ENCODE measurements at places on chromosomes 12 and 14. TPM values are rescaled to one million over a fixed set of nuclear protein-coding genes. Genes with fewer than 3 reads are reported as not detected.
A peak's percentile ranks its signal among the peaks of the same experiment; 100 is the strongest.

GRCh38 chr14:75723716-75724115 is 62.7 kb downstream of the TTLL5 start:
- no peak for DNase-seq

DNA sequence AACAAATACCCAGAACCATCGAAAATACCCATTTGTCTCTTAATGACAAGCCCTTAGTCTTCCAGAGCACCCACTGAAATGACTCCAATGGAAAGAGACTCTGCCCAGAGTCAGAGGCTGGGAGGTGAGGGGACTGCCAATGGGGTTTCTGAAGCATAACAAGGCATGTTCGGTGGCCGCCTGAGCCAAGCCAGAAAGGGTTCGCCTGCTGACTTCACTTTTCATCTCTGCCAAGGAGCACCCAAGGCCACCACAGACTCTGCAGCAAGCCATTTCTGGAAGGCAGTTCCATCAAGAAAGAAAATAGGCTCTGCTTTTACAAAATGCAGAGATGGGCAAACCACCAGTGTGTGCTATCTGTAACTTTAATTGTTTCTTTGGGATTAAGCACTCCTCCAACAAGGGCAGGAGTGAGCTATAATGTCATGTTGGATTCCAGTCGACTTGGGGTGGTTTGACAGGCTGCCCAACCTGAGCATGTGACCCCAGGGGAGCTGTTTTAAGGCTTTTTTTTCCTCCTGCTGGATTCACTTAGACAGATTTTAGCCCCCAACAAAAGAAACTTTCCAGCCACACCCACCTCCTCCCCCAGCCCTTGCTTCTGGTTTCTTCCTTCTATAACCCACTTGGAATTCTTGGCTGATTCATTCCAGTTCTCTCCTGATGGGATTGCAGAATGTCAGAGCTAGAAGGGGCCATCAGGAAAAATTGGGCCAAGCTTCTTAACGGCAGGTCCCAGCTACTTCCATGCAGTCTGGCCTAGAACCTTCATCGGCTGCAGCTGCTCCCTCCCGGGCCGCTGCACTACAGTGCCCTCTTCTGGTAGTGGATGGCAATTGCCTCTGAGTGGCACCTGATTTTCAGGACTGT is 24.1 kb downstream of the CKAP4 start:
- DNase-seq = peak; percentile 70

DNA sequence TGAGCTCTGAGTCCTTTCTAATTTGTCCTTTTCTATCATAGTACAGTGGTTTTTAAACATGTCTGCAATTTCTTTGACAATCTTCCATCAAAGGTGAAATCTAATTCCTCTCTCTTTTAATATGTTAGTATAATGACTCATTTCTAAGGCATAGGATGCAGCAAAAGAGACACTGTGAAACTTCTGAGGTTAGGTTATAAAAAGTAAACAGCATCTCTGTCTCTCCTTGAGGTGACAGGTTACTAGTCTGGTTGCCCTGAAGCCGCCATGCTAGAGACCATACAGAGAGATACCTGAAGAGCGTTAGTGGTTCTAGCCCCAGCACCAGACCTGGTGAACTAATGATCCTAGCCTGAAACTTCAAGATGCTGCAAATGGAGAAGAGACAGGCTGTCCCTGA is 114.3 kb downstream of the PPM1A start:
- no peak for DNase-seq

GRCh38 chr12:105765053-105766014 is 373.4 kb downstream of the NUAK1 start:
- DNase-seq = no peak

DNA sequence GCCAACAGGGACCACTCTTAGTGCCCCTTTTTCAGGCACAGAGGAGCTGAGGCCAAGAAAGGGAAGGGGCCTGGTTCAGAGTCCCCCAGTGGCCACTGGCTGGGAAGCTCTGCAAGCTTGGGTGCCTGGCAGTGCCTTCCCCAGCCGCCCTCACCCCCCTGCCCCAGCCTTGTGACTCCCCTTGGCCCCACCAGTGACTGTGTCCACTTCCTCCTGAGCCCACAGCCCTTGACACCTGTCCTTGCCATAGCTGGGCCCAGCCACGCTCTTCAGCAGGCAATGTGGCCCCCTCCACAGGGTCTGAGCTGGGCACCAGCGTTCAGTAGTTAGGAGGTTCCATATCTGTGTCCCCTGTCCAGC is 19.0 kb upstream of the C14orf180 start:
- DNase-seq = no peak

- no peak for DNase-seq
Measured at GRCh38 chr12:47231456-47231855, 151.7 kb upstream of the AMIGO2 start.

GRCh38 chr12:14066021-14066420 is 84.6 kb upstream of the GRIN2B start:
- DNase-seq = no peak

- no peak for DNase-seq
Measured at GRCh38 chr12:78316136-78316535, 485.4 kb downstream of the NAV3 start.

GRCh38 chr12:32125455-32126084 is 18.9 kb downstream of the BICD1 start:
- no peak for DNase-seq

DNA sequence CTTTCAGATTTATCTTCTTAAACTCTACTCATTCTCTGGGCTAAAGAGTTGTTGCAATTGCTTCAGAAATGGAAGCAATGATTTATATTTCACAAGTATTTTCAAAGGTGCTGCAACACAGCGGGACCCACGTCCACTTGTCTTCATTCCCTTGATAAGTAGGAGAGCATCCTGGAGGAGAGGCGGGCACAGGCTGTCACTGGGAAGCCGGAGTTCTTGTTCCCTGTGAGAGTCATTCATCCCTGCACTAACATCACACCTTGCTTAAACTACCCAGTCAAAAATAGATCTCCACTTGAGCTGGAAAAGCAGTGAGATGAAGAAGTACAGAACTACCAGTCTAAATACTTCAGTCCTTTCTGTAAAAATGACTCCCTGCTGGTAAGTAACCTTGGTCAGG is 160.5 kb upstream of the RASSF8 start:
- DNase-seq = no peak

GRCh38 chr14:25607192-25607591 is 557.2 kb upstream of the STXBP6 start:
- DNase-seq = no peak

- DNase-seq = no peak
Measured at GRCh38 chr14:35438910-35439713, 34.6 kb upstream of the NFKBIA start.

GRCh38 chr14:84228702-84229101 is 1301.2 kb upstream of the FLRT2 start:
- no peak for DNase-seq

DNA sequence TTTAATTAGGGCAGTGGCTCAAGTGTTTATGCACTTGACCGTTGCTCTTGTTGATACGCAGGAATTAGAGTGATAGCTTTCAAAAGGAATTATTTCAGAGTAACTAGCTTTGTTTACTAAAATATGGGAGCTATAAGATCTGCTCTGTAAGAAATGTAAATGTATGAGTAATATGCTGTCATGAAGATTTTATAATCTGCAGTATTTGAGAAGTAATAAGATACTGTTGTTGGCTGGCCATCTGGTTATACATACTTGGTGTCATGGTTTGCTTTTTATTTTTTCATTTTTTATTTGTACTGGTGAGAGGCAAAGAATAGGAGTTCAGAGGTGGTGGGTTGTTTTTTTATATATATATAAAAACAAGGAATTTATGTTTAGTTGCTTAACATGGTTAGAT is 58.5 kb downstream of the PLXNC1 start:
- no peak for DNase-seq

- no peak for DNase-seq
Measured at GRCh38 chr14:94677747-94678146, 65.6 kb downstream of the SERPINA3 start.

DNA sequence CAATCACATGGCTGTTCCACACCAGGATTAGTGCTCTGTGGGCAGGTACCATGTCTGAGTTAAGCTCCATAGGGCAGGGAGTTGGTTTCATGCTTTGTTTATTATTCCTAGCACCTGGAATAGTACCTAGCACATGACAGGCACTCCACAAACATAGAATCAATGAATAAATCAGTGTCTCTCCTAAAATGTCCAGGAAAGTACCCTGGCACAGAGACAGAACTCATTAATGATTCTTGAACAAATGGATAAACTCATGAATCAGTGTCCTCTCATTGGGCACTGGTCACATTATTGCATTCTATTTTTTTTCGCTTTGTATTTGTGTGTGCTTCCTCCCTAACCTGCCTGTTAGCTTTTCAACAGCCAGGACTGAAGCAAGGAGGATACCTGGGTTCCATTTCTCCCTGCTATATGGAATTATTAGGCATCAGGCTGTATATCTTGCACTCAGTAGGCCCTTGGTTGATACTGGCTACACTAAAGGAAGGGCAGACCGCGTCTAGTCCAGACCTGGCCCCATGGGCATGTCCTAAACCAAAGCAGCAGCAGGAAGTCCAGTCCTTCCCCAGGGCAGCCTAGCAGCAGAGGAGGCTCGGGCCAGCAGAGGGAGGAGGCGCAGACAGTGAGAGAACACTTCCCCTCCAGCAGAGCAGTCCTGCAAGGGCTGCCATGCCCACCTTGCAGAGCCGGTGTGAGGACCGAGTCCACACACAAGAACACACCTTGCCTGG is 18.4 kb downstream of the HDAC7 start:
- no peak for DNase-seq

RD3L gene
- total RNA-seq = not detected

RALGAPA1 gene
- total RNA-seq = 50.1 TPM

DPPA3 gene
- total RNA-seq = not detected

HOXC9 gene
- total RNA-seq = not detected

RTL1 gene
- total RNA-seq = not detected

Data from activated naive CD8-positive, alpha-beta T cell treated with anti-CD3 and anti-CD28 coated beads, Interleukin-2, amount 10 ng/mL, durations not matched to agents 7 days and 5 days (primary cell).